Stimulated activated CD8-positive, alpha-beta memory T cell treated with anti-CD3 and anti-CD28 coated beads, Interleukin-15, amount 100 ng/mL, for 4 hours (primary cell): ENCODE measurements at places on chromosomes 12 and 14.

DNA sequence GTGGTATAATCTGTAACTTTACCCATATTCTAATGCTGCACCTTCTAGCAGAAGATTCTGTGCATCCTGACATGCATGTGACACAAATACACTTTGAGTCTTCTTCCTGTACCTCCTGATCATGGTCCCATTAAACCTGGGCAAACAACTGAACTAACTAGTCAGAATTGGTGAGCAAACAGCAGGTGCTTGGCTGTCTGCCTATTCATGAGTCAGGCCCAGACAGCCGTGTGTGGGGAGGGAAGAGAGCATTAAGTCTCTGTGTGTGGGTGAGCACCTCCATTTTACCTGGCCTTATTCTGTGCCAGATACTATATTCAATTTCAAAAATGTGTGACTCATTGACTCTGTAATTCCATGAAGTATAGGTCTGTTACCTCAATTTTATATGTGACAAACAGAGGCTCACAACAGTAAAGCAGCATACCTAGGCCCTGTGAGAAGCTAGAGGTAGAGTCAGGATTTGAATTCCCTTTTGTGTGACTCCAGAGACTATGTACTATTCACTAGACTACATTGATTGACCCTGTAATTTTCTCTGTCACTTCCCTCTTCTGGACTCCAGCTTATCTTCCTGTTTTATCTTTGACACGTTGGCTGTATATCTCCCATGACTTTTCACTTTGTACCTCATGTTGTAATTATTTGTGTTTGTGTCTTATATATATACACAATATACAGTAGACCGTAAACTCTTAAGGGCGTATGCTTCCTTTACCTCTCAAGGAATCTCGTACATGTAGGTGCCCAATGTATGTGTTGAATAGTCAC is 32.2 kb downstream of the SUSD6 start:
- peak; percentile 47 for DNase-seq

DNA sequence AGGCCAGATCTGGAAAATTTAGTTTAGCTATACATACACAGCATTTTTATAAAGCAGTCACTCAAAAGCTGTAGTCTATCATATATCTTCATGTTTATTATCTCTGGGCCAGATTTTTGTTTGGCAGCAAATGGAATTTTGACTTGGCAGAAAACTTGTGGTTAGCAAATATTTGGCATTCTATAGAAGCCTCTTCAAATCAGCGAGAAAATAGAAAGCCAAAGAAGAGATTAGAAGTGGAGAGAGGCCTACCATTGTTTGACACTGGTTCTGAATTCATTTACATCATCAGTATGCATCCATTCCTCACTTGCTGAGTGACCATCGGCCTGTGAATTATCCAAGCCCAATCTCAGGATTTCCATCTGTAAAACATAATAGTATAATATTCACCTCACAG is 1077.6 kb downstream of the GALC start:
- no peak for DNase-seq

GRCh38 chr14:77782202-77782601 is 17.7 kb upstream of the ADCK1 start:
- DNase-seq, result no peak

GRCh38 chr12:69189378-69189978 is 49.9 kb upstream of the CPSF6 start:
- DNase-seq, result no peak

GRCh38 chr14:54711812-54712464 is 145.0 kb downstream of the SAMD4A start:
- DNase-seq, result no peak

DNA sequence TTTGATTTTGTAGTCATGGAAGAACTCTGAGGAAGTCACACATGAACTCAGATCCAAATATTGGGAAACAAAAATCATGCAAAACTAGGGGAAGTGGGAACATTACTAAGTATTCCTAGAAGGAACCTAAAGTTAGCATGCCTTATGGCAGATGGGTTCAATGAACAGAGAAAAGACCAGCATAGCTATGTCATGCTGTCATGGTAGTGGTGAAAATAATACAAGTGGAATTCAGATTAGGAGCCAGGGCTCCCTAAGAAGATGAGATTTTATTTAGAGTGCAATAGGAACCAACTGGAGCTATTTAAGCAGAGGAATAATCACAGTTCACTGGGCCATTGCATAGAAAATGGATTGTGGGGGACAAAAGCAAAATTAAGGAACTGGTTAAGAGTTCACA is 134.0 kb downstream of the DIO2 start:
- no peak for DNase-seq

DNA sequence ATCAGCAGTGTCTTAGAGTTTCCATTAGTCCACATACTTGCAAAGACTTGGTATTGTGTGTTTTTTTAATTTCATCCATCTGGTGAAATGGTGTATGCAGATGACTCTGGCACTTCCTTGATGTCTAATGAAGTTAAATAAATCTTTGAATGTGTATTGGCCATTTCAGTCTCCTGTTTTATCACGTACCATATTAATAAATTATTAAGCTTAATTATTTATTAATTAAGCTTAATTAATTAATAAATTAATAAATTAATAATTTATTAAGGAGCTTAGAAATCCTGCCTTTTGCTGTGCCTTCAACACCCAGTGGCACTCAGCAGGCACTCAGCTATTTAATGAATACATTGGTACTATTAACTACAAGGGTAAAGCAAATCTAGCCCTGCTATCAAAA is 18.2 kb downstream of the PDZRN4 start:
- no peak for DNase-seq

- DNase-seq, result no peak
Measured at GRCh38 chr12:89262855-89263552, 89.3 kb downstream of the DUSP6 start.

- no peak for DNase-seq
Measured at GRCh38 chr14:103108749-103109207, 14.3 kb downstream of the EXOC3L4 start.

DNA sequence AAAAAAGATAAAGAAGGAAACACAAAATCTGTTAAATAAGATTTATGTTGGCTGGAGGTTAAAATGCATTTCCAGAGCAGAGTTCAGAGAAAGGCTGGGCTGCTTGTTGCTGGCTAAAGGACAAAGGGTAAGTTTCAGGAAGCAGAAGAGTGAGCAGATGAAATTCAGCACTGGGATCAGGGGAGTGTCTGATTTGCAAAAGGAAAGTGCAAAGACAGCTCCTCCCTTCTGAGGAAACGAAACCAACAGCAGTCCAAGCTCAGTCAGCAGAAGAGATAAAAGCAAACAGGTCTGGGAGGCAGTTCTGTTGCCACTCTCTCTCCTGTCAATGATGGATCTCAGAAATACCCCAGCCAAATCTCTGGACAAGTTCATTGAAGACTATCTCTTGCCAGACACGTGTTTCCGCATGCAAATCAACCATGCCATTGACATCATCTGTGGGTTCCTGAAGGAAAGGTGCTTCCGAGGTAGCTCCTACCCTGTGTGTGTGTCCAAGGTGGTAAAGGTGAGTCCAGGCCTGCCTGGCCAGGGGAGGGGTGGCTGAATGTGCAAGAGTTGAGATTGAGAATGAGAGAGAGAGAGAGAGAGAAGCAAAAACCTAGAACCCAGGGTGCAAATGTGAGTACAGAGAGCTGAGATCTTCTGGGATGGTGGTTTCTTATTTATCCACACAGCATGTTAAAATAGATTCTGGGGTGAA is at the start of gene OAS1:
TSS of gene OAS1 (plus strand) at position 251 of the 703 bp plus-strand sequence. CDS start at position 329, 78 bp downstream.
- peak; percentile 17 for DNase-seq

DNA sequence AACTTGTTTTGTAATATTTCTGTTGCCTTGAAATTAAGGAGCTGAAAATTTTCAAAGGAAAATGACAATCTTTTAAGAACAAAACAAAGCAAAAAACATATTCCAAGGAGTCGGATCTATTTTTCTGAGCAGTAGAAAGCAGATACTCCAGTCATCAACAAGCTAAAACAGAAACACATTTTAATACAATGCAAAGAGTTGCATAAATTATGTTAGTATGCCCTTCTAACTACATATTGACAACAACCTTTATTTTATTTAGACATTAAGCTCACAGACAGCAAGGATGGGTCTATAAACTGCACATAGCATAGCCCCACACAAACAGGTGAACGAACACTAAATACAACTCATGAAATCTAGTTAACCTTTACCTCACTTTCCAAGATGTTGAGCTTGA is 106.0 kb downstream of the PPP1R12A start:
- DNase-seq, result no peak

DNA sequence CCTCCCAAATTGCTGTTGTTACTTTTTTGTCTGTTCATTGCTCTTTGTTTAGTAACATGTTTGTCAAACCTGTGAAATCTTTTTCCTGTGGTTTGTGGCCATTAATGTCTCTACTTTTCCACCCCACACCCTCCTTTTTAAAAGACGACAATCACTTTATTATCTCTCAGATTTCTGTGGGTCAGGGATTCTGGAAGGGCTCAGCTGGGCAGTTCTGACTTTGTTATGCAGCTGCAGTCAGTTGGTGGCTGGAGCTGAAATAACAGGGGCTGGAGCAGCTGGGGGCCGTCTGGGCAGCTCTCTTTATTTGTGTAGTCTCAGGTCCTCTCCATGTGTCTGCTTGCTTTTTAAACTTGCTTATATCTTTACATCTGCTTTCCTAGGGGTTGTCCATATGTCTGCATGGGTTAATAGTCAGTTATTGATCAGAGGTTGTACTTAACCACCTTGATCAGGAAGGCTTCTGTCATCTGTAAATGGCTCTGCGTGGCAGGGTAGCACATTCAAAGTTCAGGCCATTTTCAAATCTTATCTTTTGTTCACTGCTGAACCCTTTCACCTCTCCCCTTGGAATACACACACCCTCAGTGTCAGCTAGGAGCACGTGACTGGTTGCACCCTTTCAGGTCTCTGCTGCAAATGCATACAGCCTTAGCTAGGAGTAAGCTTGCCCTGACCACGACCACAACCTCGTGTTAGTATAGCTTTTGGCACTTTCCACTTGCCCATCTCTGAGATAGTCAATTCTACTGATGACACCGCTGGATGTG is 27.9 kb downstream of the BORCS5 start:
- DNase-seq, result peak; percentile 4

GRCh38 chr12:128052331-128052730 is 214.6 kb upstream of the TMEM132C start:
- DNase-seq, result no peak

GRCh38 chr14:61188978-61189808 is 91.9 kb downstream of the TMEM30B start:
- DNase-seq, result no peak
